ENCODE measurements at places on chromosomes 6 and 20.

DNA sequence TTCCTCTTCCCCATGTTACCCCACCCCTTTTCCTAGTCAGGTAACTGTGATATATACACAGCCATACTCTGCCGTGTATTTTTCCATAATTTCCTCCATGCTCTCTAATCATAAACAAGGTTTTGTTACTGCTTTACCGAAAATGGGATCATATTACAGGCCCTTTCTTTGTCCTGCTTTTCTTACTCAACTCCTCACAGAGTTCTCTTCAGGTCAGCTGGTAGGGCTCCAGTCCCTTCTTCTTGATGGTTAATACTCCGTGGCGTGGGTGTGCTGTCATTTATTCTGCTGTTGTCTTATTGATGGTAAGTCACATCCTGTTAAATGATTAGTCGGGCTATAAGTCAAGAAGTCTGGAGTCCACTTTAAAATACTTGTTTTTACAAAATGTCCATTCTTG lies 24.9 kb upstream of the PI16 start:
- no peak for DNase-seq

DNA sequence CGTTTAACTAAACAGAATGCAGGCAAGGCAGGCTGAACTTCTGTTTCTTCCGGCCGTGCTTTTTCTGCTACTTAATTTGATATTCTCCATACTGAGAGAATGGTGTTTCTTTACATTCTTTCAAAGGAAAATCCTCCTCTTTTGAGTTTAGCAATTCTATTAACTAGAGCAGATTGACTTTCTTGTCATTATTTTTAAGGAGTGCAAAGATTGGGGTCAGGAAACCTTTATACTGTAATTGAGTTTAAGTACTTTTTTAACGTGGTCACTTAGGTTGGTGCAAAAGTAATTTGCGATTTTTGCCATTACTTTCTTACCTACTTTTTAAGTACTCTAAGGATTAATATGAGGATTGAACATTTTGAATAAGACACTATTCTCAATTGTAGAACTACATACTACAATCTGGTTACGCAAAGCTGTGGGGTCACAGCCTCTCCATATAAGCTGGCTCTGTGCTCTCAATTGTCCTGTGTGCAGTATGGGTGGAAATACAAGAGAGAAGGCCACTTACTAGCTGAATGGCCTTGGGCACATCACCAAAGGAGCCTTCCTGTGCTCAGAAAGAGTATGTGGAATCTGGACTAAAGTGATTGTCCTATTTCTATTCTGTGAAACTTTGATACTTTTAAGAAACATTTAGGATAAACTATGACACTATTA lies 16.7 kb downstream of the HECA start:
- no peak for DNase-seq

GRCh38 chr20:63482021-63482587 lies 9.6 kb upstream of the KCNQ2 start:
- DNase-seq, result no peak

DNA sequence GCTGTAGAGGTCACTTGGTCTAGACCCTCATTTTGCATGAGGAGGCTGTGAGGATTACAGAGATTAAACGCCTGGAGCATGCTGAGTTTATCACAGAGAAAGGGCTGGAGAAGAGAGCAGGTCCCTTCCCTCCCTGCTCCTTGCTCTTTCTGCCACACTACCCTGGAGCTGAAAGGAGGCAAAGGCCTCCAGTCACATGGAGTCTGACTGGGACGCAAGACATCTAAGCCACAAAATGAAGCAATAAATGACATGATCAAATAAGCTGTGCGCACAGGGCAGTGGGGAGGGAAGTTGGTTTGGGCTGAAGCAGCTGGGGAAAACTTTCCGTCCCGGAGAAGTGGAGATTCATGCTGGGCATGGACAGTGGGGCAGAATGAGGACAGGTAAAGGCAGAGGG lies 33.3 kb downstream of the ATXN1 start:
- peak; percentile 90 for DNase-seq

DNA sequence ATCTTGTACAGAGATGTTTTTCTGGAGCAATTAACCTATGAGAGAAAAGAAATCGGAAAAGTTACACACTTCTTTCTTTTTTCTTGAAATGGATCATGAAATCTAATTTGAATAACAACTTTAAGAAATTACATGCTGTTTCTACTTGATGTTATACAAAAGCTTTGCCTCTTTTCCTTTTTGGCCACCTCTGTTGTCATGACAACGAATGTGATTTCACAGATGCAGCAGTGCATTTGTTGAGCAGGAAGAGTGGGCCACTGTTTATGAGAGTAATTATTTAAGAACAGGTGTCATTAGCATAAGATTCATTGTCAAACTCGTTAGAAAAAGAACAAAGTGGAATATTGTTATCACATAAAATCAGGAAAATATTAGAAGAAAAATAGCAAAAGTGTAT lies 148.3 kb upstream of the IMPG1 start:
- no peak for DNase-seq

GRCh38 chr6:118280210-118280609 lies 267.9 kb upstream of the PLN start:
- no peak for DNase-seq

DNA sequence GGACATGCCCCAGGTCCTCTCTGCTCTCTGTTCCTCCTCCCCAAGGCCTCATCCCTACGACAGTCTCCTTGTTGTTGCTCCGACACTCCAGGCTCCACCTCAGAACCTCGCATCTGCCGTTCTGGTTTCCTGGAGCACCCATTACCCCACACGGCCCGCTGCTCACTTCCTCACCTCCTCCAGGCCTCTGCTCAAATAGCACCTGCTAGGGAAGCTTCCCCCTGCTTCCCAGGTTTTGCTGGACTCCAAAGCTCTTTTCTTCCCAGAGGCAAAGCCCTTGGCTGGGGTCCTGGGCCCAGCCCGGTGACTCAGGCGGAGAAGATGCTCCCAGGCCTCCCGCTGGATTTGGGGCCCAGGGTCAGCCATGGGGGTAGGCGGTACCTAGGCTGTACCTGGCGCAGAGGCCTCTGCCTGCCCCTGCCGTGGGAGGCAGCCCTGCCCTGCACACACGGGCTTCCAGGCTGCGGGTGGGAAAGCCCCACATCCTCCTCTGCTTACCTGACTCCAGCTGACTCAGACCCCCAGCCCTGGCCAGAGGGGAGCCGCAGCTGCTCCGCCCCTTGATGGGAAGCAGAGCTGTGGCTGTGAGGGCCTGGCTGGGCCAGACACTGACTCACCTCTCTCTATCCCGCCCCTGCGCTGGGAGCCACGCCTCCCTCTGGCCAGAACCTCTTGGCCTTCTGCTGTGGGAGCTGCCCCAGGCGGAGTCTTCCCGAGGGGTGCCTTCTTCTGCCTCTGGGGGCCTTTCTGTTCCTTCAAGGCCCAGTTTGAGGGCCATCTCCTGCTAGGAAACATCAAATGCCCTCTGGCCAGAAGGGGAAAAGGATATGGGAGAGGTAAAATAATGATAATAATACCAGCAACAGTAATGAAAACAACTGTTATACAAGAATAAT lies 130.5 kb downstream of the CEBPB start:
- DNase-seq, result peak; percentile 63

DNA sequence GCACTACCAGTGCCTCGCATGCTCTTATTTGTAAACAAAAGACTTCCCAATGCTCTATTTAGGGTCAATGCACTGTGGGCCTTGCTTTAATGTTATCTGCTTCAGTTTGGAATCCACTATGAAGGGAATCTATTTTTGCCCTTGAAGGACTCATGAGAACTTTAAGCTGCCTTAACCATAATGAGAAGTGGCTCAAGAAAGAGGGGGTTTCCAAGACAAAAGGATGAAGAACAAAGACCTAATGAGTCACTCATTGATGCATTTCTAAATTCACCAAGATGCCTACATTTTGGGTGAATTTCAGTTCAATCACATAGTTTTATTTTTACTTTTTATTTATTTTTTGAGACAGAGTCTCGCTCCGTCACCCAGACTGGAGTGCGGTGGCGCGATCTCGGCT lies 228.2 kb downstream of the LY86 start:
- DNase-seq, result peak; percentile 23

DNA sequence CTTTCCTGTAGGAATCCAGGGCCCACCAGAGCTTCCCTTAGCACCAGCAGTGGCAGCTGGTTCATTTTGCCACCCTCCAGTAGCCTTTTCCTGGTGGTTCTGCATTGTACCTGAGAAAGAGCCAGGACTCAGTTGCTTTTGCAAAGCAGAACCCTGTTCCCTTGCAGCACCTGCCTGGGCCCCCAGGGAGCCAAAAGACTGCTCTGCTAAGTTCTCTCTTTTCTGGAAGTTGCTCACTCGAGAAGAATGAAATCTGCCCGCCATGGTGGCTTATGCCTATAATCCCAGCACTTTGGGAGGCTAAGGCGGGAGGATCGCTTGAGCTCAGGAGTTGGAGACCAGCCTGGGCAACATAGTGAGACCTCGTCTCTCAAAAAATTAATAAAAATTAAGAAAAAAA lies 24.0 kb downstream of the GHRH start:
- no peak for DNase-seq

DNA sequence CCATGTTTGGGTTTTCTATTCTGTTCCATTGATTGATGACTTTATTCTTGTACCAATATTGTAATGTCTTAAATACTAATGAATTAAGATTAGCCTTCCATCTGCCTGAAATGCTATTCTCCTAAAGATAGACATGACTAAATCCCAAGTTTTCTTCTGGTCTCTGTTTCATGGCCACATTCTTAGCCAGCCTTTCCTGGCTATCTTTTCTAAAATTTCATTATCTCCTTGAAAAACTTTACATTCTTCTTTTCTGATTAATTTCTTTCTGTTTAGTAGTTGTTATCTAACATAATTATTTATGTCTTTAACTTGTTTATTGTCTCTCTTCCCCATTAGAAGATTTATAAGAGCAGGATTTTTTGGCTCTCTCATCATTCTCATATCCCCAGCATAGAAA lies 4.4 kb upstream of the PRIM2 start:
- no peak for DNase-seq

All from CD14-positive monocyte (primary cell).